ENCODE measurements at places on chromosomes 3 and 15.

DNA sequence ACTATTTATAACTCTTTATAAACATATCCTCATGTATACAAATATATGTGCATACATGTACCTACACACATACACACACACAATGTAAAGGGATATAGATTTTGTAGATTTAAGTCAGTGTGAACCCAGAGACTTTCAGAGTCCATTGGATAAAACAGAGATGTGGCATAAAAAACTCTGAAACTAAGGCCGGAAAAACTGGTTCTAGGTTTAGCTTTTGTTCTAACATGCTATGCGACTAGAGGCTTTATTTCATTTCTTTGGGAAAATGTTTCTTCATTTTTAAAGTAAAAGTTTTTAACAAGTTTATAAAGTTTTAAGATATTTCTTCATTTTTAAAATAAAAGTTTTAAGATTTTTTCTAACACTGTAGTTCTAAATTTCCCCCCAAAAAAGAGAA, 36.7 kb downstream of the ZPLD1 start:
- no peak for DNase-seq

GRCh38 chr3:126883241-126883640, 99.7 kb upstream of the PLXNA1 start:
- no peak for DNase-seq

GRCh38 chr3:73143821-73144237, 82.4 kb downstream of the EBLN2 start:
- DNase-seq: no peak

DNA sequence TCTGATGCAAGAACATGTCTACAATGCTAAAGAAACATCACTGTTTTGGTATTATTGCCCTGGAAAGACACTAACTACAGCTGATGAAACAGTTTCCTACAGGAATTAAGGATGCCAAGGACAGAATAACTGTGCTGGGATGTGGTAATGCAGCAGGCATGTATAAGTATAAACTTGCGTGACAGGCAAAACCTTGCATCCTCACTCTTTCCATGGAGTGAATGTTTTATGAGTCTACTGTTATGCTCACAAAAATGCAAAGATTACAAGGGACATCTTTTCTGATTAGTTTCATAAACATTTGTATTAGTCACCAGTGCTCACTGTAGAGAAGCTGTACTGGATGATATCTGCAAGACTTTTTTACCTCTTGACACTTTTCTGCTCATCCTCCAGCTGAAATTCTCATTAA, 143.6 kb downstream of the NAALADL2 start:
- no peak for DNase-seq

DNA sequence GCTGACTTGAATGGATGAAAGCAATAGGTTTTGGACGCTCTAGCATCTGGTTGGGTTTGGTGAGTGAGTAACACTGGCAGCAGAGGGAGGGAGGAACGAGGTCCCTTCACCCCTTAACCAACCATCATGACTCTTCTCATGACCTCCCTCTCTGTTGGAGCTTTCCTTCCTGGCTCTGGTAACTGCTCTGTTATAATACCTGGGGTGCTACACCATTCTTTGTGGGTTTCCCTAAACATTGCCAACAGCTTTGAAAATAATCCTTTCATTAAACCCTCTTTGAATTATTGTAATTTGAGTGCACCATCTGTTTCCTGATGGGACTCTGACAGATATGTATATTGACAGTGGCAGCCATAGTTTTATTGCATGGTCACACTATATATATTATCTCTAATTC, 146.2 kb upstream of the PTPRG start:
- DNase-seq: no peak
